ENCODE measurements at places on chromosomes 1 and 21.
A peak's percentile ranks its signal among the peaks of the same experiment; 100 is the strongest.

DNA sequence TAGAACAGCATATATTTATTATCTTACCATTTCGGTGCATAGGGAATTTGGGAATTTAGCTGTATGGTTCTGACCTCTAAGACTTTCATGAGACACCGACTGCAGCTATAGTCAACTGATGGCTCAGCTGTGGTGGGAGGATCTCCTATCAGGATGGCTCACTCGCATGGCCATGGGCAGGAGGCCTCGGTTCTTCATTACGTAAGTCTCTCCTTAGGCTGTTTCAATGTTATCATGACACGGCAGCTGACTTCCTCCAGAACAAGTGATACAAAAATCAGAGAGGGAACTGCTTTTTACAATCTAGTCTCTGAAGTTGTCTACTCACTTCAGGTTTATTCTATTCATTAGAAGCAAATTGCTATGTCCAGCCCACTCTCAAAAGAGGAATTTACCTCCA, 13.3 kb upstream of the CAPN8 start:
- DNase-seq, result no peak

DNA sequence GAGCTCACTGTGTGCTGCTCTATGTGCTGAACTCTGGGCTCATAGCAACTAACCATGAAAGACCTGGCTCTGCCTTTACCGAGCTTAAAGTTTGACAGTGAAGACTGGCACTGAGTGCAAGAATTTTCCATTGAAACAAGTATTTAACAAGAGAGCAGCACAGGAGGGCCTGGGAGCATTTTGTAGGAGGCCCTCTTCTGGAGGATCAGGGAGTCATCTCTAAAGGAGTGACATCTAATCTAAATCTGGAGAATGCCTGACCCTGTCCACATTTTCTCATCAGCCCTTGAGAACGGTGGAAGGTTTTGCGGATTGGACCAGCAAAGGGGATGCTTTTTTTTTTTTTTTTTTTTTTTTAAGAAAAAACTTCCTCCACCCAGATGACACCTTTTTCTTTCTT, 150.8 kb downstream of the ROR1 start:
- no peak for DNase-seq

GRCh38 chr1:1627261-1627828, 4.6 kb upstream of the MMP23B start:
- DNase-seq, result no peak

GRCh38 chr1:174134003-174134659, 25.2 kb upstream of the RABGAP1L start:
- DNase-seq, result no peak

GRCh38 chr1:52424231-52424636, 19.8 kb downstream of the PRPF38A start:
- DNase-seq, result no peak

DNA sequence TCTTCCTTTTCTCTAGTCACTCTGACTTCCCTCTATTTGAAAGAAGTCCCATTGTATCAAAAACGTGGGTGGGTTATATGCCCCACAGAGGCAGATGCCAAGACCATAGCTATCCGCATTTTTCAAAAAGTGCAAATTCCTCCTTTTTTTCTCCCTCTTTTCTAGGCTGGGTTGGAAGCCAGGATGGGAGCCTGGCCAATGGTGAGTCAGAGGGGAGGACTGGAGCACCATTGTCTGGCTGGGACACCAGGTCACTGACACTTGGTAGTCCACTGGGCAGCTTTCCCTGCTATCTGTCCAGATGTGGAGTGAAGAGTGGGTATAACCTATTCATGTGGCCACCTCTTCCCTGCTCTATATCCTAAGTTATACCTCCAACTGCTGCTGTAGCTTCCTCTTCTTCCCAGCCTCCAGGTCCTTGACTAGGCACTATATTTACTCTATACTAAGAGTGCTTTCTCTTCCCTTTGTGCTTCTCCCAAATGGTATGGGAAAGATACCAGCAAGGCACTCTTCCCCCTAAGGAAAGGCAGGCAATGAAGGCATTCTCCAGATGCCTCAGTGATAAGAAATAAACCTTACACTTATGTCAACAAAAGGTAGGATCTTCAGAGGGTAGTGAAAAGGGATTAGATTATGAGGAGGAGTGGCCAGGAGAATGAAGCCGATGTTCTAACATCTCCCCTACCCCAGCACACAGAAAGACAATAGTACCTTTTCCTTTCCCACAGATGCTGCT, 12.9 kb downstream of the PI4KB start:
- DNase-seq, result no peak

DNA sequence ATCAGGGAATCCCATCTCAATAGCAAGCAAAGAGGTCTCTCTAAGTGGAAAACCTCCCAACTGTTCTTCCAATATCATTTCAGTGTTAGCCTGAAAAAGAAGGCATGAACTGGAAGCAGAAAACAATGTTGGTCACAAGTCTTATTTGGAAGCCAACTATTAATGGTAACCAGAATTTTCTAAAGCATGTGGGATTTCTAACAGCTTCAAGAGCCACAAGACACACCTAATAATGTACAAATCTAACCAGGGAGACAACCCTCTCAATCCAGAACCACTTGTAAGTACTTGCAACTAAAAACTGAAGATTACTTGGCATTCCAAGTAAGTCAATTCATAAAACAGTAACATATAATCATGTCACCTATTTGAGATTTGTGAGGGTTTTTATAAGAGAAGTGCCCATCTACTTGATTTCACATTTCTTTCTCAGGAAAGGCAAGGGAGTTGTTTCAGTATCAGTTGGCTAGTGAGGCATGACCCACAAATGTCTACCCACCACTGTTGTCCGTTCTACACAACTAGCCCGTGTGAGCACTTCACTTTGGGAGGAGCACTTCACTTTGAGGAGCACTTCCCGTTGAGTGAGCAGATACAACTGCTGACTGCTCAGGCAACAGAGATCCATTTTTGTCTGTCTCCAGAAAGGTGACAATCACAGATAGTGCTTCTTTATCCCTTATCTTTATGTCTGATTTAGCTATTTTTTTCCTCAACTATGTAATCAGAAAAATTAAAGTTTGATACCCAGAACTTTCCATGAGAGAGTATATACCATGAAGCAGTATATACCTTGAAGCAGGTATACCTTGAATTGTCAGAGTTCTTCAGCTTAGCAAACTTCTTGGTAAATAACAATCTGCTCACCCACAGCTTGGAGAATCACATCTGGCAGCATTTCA, 11.1 kb downstream of the STX6 start:
- DNase-seq, result no peak

GRCh38 chr1:243667591-243667990, 182.5 kb downstream of the AKT3 start:
- DNase-seq, result no peak

GRCh38 chr1:201828820-201829774, at the start of gene IPO9:
Gene IPO9 (plus strand): TSS chr1:201829157. CDS start chr1:201829210, 53 bp downstream.
- peak; percentile 95 for DNase-seq

DNA sequence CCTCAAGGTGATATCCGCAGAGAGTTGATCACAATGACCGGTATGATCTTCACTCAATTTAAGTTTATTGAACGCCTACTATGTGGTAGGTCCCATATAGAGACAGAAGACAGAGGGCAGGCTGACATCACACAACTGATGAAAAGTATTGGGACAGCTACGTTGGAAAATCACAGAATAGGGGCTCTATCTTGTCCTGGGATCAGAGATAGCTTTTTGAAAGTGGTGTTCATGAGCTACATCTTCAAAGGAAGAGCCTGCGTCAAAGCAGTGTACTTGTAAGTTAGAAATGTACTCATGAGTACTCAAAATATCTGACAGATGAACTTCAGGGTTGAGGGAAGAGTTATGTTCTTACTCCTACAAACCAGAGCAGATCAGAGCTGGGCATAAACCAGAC, 54.4 kb downstream of the GADD45A start:
- no peak for DNase-seq

DNA sequence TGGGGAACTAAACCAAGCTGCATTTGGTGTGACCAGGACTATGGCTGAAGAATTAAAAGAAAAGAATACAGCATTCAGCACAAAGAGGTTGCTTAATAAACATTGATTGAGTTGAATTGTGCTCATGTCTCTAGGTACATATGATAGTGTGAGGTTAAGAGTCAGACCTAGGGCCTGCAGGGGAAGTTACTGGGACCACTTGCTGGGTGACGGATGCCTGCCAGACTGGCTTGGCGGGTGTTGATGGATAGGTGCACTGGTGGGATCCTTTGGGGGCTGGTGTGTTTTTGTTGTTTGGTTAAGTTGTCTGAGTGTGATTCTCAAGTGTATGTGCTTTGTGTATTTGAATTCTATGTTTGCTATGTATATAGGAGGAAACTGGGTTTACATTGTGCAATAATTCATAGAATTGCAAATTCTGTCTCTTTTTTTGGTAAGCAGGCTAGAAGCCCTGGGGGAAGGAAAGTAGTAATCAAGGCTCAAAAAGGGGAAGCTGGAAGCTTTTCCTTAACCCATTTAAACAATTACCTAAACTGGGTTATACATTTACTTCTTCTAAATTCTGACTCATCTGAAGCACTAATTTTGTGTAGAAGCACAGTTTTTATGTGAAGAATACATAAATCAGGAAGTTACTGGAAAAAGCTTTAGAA, 1.8 kb downstream of the CD101 start:
- no peak for DNase-seq

DNA sequence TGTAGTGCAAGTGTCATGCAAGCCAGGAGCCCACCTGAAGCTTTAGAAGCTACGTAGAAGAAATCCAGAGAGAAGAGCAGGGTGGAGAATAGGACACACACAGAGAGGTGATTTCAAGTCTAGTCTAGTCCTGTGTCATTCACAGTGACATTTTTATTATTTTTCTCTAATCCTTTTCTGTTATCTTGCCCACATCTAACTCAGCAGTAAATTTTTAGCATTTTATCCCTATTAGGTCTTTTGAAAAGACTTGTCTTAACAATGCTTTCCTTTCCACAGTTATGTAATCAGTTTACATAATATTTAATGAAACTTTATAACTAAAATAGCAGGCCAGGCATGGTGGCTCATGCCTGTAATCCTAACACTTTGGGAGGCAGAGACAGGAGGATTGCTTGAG, 198.6 kb downstream of the ADGRL2 start:
- no peak for DNase-seq

DNA sequence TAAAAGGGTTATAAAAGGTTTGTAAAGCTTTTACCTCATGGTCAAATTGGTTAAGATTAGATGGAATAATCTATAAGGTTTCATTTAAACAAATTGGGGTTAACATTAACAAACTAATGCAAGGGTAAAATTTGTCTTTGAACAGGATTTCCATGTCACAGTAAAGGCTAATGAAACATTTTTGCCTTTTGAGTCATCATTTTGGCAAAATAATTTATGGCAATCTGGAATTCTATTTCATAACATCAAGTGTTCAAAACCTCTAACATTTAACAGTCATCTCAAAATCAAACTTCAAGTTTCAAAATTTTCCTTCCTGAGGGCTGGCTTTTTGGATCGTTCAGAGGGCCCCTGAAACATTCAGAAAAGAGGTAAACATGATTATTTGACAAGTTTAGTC, 6.6 kb upstream of the CD46 start:
- DNase-seq, result no peak

GRCh38 chr1:182889997-182890396, 50.9 kb downstream of the DHX9 start:
- DNase-seq, result peak; percentile 23

DNA sequence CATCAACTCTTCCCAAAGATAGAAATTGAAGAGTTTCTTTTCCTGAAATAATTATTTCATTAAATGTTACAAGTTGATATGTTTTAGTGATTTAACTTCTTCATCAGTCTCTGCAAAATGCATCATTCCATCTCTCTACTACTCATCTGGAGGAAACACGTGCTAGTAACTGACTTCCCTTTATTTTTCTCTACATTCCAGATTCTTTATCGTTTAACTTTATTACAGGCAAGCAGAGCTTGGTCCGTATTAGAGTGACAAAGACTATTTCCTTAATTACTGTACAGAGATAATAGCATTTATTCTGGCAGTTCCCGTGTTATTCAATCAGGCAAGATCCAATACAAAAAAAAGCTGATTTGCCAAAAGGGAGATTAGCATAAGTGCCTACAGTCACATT, 88.6 kb downstream of the TM2D1 start:
- no peak for DNase-seq

GRCh38 chr1:227749225-227749624, 14.0 kb downstream of the SNAP47 start:
- DNase-seq, result no peak

- no peak for DNase-seq
Observed at GRCh38 chr1:204685236-204686006, at the start of gene LRRN2. Gene LRRN2 (minus strand): TSS chr1:204685738. CDS start chr1:204619992, 65,746 bp downstream.

- DNase-seq, result no peak
Observed at GRCh38 chr1:161179698-161180097, 2.4 kb upstream of the B4GALT3 start.

DNA sequence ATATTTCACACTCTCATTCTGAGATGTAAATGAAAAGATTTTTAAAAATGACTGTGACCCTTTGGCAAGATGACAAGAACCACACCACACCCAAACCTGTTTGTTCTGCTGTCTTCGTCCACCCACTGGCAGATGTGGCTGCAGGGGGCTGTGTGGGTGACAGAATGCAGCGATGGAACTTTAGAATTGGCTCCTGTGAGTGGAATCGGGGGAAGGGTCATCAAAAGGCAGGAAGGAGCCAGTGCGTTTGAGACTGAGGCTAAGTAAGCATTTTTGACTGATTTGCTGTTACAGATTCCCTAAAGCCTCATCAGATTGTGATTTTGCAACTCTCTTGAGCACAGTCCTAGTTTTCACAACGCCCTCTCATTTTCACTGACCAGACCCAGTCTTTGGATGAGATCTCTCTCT, 111.2 kb upstream of the ADGRL2 start:
- DNase-seq, result no peak

- peak; percentile 33 for DNase-seq
Observed at GRCh38 chr1:16073490-16074119, at the start of gene FAM131C. Gene FAM131C (minus strand): TSS chr1:16073651. CDS start chr1:16073442, 209 bp downstream.

DNA sequence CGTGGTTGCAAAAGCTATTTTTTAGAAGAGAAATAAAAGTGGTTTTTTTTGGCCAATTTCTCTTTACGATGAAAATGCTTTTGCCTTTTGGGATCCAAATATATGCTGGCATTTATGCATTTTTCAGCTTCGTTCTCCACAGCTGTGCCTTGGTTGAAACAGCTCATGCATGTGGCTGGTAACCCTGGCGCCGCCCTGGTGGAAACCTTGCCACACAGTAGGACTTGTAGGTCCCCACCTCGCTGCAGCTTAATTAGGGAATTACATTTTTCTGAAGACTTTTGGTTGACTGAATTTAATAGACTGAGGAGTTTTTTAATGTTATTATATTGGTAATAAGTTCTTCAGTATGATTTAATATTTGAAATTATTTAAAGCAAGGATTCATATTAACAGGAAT, 12.7 kb upstream of the PCP4 start:
- DNase-seq, result no peak

- DNase-seq, result no peak
Observed at GRCh38 chr1:190320952-190321351, 156.7 kb downstream of the BRINP3 start.

DNA sequence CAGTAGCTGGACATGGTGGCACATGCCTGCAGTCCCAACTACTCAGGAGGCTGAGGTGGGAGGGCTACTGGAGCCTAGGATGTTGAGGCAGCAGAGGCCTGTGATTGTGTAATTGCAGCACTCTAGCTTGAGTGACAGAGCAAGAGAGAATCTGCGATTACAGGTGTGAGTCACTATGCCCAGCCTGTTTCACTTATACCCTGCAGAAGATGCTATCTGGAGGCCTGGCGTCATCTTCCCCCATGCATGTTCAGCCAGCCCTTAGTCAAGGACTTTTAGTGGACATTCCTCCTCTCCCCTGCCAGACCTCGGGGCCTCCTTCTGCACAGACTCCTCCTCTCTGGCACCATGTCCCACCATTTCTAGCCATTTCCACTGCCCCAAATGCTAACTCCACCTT, 36.3 kb upstream of the RCC2 start:
- DNase-seq, result no peak
